ENCODE measurements at places on chromosomes 13 and 19.

GRCh38 chr13:69331245-69331644, 776.4 kb upstream of the ATXN8OS start:
- DNase-seq, result no peak

DNA sequence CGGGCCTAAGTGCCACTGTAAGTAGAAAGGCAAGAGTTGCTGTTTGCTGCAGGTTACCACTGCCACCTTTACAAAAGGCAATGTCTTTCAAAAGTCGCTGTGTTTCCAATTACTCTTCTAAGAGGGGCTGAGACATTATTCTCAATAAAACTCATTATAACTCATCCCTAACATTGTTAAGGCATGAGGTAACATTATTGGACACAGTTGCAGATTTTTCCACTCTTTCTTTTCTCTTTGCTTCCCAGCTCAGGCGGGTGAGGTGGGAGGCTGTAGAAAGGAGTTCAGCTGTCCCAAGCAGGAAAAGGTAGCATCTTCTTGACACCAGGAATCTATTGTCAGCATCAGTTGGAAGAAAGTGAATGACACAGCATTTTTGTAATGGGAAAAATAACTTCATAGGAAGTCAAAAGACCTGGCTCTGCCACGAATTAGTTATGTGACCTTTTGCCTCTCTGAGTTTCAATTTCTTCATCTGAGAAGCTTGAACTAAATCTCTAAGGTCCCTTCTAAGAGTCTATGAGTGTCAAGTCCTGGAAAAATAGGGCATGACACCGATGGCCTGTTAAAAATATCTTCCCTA, 2.1 kb upstream of the UBL3 start:
- no peak for DNase-seq

DNA sequence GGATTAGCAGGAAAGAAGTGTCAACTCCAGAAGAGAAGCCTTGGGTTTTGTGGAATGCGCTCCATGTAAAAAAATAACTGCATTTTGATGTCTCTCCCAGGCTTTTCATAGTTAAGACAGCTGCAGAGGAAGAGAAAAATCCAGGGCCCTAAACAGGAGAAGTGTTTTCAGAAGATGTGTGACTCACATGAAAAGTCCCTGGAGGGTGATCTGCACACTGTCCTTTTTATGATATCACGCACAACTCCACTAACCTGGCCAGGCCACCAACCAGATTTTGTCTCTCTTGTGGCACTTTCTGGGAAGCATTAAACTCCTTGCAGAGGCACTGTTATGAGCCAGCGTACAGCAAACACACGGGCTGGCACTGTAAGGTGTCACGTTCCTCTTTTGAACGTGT, 267.3 kb downstream of the FGF9 start:
- no peak for DNase-seq

DNA sequence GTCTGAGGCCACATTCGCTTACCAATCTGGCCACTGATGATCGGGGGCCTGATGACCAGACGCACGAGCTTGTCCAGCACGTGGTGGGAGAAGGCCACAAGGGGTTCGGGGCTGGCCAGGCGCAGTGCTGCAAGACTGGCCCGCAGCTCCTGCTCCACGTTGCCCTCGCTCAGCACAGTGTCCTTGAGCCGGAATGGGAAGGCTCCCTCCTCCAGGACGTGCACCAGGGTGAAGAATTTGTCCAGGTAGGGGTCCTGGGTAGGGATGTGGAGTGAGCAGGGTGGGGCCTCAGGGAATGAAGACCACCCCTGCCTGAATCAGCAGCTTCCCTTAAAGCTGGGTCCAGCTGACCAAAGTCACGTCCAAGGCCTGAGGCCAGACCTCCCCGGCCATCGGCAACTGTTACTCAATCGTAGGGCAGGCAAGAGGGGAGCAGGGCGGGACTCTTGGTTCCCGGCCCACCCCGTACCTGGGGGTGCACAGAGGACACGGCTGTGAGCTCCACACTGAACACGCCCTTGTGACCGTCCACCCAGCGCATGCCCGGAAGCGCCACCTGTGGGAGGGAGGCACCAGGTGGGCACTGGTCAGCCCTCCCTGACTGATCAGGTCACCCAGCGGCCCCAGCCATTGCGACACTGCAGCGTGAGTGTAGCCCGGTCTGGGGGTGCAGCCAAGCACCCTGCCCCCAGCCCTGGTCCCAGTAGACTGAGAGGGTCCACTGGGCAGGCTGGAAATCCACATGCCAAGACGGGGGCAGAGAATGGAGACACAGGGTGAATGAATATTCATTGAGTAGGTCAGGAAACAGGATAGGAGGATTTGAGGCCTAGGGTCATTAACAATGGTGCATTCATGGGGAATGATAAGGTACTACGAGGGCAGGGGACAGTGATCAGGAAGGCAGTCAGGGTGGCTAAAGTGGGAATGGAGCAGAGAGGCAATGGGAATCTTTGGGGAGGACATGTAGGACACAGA, 2.8 kb upstream of the ANGPTL8 start:
- DNase-seq, result no peak

DNA sequence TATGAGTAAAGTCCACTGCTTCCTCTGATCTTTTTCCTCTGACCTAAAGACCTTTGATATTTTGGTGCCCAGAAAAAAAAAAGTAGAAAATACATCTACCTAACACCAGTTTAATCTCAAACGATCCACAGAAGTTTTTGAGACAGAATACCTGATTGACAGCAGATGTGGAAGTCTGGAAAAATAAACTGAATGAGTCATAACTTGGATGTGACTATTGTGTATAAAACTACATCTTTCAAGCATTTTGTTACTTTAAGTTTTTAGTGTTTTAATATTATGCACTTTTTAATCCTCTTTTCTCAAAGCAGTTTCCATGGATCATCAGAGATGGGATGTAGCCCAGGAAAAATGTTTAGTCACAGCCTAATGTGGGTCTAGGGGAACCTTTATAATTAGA, 216.1 kb downstream of the SLITRK1 start:
- no peak for DNase-seq

Data from hypothalamus (tissue), 51 donors.